ENCODE measurements at places on chromosomes 16 and 17. TPM values are rescaled to one million over a fixed set of nuclear protein-coding genes. Genes with fewer than 3 reads are reported as not detected.

The PIPOX gene
- 4.2 TPM for total RNA-seq

The PIRT gene
- not detected for total RNA-seq

The KRTAP4-3 gene
- total RNA-seq: not detected

The AANAT gene
- total RNA-seq: not detected

The MARCHF10 gene
- total RNA-seq: 0.84 TPM

DNA sequence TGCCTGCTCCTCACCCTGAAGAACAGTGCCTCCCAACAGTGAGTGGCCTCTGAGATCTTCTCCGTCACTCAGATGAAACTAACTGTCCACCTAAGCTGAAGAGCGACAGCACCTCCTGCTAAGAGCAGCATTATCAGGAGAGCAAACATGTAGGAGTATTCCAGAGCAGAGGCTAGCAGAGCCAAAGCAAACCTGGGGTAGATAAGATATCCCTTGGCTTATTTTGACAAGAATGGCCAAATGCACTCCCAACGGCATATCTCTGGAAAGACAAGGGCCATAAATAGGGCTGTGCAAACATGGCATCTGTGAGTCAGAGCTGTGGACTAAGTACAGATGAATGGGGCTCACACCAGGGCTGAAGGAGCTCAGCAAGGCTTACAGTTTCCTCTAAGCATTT, 96.3 kb downstream of the NDEL1 start:
- H3K27ac ChIP-seq: no peak overlapping the region
- DNase-seq: no peak
- no peaks in the 10 kb centered on the region for H3K36me3 ChIP-seq

- no peaks in the 10 kb centered on the region for H3K27me3 ChIP-seq
- H3K27ac ChIP-seq: no peak overlapping the region
- no peaks in the 10 kb centered on the region for H3K4me1 ChIP-seq
- H3K36me3 ChIP-seq: no peaks in the 10 kb centered on the region
Measured at GRCh38 chr17:74130841-74131240, 72.6 kb upstream of the RPL38 start.

- no peaks in the 10 kb centered on the region for H3K27me3 ChIP-seq
- H3K27ac ChIP-seq: peak overlapping the region; percentile 53
- peaks cover 12% of the 10 kb centered on the region for H3K4me1 ChIP-seq
- peak overlapping the region; percentile 37 for H3K4me3 ChIP-seq
- H3K36me3 ChIP-seq: no peaks in the 10 kb centered on the region
- peak; percentile 76 for DNase-seq
Measured at GRCh38 chr16:67173808-67174705, 3.7 kb downstream of the NOL3 start.

DNA sequence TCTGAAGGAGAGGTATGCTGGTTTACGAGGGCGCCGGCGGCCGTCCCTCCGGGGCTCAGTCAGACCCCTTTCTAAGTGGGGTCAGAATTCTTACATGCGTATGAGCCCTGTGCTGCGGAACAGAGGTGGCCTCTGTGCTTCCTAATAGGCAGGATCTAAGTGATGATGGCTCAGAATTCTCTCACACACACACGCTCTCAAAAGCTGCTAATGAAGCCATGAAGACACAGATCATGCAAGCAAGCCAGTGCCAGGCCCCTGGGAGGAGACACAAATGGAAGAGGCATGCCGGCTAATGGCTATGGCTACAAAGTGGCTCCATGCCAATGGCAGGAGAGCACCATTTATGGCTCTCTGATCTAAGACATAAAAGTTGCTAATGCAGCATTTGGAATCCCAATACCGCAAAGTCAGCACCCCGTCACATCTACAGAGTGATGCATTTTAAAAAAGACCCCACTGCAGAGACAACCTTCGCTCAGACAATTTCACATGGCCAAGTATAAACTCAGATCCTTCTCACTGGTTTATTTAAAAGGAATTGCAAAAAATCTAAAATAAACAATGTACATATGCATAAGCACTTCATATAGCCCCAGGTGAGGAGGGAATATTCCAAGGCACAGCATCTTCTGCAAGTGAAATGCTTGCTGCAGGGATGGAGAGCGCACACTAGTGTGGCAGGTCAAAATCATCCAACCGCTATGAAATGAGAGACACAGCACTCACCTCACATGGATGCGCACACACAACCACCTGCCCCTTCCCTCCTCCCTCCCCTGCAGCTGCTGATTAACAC, 24.5 kb downstream of the NPLOC4 start:
- no peak for DNase-seq
- H3K4me1 ChIP-seq: peaks cover 1% of the 10 kb centered on the region
- H3K27me3 ChIP-seq: no peaks in the 10 kb centered on the region
- no peak overlapping the region for H3K4me3 ChIP-seq
- no peaks in the 10 kb centered on the region for H3K36me3 ChIP-seq
- no peak overlapping the region for H3K27ac ChIP-seq

GRCh38 chr16:49473131-49473530, 99.5 kb downstream of the C16orf78 start:
- no peak overlapping the region for H3K27ac ChIP-seq
- no peaks in the 10 kb centered on the region for H3K27me3 ChIP-seq
- no peaks in the 10 kb centered on the region for H3K36me3 ChIP-seq
- DNase-seq: no peak
- H3K4me3 ChIP-seq: no peak overlapping the region

DNA sequence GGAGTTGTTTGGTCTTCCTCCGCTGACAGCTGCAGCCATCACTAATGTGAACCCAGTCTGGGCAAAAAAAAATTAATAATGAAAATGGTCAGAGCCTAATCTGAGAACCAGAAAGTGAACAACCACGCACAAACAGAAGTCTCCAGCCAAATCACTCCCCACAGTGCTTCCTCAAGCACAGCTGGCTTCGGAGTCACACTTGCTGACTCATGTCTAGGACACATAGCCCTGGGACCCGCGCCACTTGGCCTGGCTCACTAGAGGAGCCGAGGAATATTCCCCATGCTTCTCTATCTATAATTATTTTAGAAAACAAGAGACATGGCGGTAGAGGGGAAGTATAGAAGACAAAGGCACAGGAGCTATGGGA, 109.1 kb downstream of the ZFHX3 start:
- no peak overlapping the region for H3K4me3 ChIP-seq
- no peaks in the 10 kb centered on the region for H3K36me3 ChIP-seq
- peaks cover 7% of the 10 kb centered on the region for H3K4me1 ChIP-seq
